ENCODE measurements at places on chromosomes 3 and 15.
A peak's percentile ranks its signal among the peaks of the same experiment; 100 is the strongest.

DNA sequence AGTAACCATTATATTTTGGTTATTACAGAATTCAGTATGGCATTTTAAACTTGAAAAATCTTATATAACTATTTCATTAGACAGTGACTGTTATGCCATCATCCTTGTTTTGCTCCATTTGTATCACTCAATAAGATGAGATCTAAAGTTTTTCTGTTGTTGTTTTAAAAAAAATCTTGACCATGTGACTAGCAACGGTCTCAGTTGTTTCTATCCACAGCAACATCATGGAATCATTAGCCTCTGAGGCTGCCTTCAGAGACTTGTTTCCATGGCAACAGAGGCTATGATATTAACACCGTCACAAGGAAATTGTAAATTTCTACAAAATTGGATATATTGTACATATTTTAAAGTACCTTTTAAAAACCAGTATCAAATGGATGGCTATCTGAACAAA, 129.8 kb downstream of the DLG1 start:
- no peak for DNase-seq

GRCh38 chr3:138875754-138876664, 41.3 kb upstream of the PIK3CB start:
- DNase-seq: no peak

DNA sequence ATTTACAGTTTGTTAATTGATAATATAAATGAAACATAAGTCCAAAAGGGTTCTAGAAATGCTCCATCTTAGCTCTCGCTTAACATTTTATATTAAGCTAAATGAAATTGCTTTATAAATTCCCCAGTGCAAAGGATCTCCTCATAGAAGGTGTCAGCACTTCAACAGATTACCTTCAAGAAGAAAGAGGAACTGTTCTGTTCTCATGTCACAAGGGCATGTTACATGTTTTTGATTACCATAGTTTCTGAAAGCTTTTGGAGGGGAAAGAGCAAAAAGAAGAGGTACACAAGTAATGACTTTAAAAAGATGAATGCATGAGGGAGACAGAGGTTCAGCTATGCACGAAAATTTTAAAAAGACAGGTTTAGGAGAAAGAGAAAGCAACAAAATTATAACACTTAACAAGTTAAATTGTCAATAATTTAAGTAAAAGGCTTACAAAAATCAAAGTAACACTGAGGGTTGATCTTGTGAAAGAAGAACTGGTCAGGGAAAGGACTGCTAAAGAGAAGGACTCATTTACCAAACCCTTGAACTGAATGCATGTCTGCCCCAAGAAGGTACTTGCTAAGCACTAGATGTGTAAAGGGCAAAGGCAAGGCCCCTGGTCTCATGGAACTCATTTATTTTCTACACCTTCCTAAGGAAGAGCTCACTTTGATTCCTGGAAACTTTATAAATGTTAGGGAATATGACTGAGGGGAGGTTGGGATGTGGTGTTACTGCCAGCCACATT, 45.1 kb downstream of the CCDC191 start:
- DNase-seq: no peak

- DNase-seq: no peak
These were observed 16.9 kb downstream of the APOD start for GRCh38 chr3:195566797-195567196.

GRCh38 chr3:131847966-131848510, 186.8 kb downstream of the CPNE4 start:
- DNase-seq: no peak

DNA sequence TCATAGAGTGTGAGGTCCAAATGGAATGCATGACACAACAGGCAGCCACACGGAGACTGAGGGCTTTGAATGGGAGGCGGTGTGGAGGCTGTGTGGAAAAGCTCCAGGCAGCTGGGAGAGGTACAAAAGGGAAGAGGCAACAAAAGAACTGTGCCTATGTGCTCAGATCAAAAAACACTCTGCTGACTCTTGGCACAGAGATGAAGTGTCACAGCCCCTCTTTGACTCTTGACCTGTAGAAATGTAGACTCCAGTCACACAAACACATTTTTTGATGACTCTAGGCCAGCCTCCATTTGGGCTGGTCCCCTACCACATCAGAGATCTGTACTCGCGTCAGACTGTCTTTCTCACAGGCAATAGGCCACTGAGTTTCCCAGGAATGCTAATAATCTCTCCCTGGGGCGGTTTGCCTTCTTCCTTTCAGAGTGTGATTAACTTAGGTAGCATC, 456.0 kb downstream of the TUSC7 start:
- no peak for DNase-seq

- peak; percentile 40 for DNase-seq
These were observed 519.1 kb downstream of the FOXP1 start for GRCh38 chr3:71064291-71064955.

DNA sequence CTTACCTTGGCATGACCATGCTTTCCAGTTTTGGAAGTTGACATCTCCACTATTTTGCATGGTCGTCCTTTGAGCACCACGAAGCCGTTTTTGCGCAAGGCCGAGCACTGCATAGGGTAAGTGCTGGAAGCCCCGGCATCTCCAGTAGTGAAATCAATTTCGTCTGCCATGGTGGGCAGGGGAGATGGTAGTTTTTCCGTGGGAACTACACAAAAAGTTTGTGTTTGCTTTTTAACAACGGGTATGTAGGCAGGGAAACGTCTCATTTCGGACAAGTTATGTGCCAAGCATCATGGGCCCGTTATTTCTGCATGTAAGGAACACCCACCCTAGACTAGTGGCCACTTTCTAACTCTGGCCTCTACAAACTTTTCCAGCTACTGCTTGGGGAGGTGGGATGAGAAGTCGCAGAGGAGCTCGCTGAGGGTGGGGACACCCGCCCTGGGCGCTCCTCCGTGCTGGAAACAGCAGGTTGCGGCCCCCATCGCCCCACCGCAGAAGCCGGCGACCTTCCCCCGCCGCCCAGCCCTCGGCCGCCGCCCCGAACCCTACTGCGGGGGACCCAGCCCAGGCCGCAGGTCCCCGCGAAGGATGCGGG, 701 bp downstream of the EIF5A2 start:
- peak; percentile 6 for DNase-seq

- DNase-seq: no peak
These were observed 13.6 kb downstream of the RARRES1 start for GRCh38 chr3:158718490-158719170.

DNA sequence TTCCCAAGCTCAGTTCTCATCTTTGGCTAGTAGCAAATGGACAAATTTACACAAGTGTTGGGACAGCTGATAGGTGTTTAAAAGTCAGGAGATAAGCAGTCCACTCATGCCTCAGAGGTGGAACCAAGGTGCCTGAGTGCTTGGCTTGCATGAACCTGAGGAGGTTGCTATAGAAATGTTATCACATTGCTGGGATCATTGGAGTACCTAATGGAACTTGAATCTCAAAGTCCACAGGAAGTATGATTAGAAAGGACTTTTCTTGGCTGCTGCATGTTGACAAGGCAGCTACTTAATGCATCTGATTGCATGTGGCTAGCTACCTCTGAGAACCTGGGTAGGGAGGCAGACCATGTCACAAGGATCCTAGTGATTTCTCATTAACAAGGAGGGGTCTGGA, 39.5 kb upstream of the C3orf80 start:
- no peak for DNase-seq

DNA sequence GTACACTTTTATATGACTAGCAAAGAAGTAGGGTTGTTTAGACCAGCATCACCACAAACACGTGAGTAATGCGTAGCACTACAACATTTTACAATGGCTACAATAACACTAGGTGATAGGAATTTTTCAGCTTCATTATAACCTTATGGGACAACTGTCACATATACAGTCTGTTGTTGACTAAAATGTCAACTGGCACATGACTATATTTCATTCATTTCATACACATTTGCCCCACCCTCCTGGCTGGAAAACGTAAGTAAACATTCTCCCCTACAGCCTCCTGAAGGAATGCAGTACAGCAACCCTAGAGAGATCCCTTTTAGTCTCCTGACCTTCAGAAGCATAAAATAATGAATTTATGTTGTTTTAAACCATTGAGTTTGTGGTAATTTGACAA, 16.2 kb downstream of the RIOX2 start:
- no peak for DNase-seq

DNA sequence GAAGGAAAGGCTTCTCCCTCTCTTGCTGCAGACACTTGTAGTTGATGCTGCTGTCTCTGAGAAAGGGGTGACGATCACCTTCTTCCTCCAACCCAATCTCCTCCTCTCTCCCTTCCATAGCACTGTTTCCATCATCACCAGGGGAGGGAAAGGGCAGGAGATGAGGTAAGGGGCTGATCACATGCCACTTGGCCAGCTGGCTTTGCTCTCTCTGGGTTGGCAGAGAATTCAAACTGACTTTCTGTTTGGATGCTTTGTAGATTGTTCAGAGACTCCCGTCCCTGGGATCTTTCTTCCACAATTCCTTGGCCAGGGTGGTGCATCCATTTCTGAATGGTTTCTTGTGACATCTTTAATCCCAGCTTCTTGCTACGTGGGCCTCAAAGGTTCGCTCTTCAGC, 43.2 kb upstream of the ZNF148 start:
- no peak for DNase-seq

- DNase-seq: no peak
These were observed 229.5 kb downstream of the TUSC7 start for GRCh38 chr3:116939091-116939490.

DNA sequence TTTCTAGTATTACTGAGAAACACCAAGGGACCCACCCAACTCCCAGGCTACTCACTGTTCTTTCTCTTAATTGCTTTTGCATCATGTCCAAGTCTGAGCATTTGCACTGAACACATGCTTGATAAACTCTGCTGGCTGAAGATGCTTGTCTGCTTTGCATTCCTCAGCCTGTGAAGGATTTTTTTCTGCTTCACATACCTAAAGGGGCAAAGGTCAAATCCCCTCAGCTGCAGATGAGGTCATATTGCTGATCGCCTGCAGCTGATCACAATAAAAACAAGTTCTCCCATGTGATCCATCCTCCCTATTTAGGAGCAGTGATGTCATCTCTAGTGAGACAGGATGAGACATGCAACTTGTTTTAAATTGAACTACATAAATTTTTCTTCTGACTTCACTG, 84.6 kb upstream of the DCBLD2 start:
- no peak for DNase-seq

- no peak for DNase-seq
These were observed 13.4 kb downstream of the RTP1 start for GRCh38 chr3:187210545-187211327.

- no peak for DNase-seq
These were observed 80.2 kb downstream of the SHQ1 start for GRCh38 chr3:72768006-72768441.

DNA sequence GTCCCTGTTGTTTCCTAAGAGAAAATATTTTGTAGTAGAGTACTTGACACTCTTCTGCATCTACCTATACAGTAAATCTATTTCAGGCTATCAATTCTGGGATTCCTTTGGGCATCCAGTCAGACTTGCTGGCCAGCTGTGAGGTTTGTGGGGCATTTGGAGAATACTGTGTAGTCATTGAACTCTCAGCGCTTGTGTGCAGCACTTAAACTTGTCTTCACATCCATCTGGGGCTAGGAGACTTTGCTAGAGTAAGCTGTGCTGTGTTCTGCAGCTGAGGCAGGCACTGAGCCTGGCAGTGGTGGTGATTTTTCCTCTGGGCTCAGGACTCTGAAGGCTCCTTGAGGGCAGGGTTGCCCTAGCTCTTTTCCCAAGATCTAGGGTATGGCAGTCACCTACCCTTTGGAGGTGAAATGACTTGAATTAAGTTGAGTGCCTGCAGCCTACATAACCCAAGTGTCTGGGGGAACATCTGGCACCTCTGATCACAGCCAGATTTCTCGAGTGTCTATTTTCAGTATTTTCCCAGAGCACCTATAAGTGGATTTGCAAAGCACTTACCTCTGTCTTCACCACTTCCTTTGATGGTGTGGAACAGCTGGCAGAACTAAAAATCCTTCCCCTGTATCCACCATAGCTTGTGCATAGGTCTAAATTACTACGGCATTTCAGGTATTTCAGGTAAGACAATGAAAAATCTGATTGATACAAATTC, 19.3 kb downstream of the CLSTN2 start:
- DNase-seq: no peak

DNA sequence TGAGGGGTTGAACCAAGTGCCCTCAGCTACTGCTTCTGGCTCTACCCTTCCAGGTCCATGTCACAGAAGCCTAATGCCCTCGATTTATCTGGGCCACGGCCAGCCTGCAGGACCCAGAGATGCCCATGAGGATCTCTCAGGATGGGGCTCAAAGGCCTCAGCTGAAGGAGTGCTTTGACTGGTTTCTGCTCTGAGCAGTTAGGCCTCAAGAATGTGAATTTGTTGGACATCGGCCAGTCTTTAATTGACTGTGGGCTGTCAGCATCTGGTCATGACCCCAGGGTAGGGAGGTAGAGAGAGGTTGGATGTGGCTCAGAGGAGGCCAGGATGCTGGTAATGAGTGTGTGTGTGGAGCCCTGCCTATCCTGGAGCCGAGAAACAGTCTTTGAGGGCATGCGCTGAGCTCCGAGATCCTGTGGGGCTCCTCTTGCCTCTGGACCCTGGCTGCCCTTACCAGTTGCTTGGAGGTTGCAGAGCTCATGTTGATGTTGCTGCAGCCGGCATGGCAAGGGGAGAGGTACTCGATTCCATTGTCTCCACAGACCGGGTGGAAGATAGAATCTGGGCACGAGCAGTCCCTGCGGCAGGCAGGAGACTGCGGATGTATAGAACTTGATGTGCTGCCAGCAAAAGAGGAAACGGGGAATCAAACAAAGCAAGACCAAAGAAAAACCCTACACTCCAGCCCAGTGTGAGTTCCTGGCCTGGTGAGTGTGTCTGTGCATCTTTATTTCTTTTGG, 49.1 kb upstream of the RAB6B start:
- no peak for DNase-seq

- DNase-seq: no peak
These were observed 219.5 kb downstream of the SV2B start for GRCh38 chr15:91319371-91320059.

DNA sequence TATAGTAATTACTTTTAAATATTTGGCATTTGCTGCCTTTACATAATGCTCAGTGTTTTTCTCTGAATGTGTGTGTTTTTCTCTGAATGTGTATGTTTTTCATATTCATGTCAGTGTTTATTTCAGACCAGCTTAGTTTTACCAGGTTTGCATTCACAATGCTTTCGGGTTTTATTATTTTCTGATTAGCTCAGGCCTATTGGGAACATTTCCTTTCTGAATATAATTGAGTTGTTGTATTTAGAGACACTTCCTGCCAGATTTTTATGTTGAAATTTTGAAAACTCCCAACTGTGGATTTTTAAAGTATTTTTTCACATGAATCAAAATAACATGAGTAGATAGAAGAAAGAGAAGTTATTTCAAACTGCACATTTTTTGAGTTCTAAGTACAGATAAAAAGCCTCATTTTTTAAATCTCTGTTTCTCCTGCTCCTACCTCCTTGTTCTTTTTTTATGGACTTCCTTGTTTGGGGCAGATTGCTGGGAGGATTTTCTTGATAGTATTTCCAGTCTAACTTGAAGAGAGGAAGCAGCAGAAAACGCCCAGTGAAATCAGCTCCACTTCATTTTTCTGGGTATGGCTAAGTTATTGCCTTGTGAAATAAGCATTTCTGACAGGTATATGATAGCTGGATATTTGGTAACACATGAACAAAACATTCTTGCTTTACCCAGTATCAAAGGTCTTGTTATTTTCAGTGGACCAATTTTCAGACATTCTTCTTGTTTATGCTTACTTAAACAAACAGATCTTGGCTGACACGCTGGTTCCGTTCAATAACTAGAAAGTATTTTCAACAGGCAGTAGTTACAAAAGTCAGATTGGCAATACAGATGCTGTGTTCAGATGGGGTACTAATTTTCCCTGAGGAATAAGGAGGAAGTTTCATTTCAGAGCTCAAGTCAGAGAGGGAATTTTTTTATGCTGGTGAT, 70.7 kb downstream of the RIOX2 start:
- DNase-seq: no peak

GRCh38 chr3:51709004-51709420, 2.1 kb downstream of the GRM2 start:
- DNase-seq: no peak

Data from NCI-H748 treated with DMSO at 0.1 percent for 48 hours (cell line).